ENCODE measurements at places on chromosomes 4 and X. TPM values are rescaled to one million over a fixed set of nuclear protein-coding genes. Genes with fewer than 3 reads are reported as not detected.

DNA sequence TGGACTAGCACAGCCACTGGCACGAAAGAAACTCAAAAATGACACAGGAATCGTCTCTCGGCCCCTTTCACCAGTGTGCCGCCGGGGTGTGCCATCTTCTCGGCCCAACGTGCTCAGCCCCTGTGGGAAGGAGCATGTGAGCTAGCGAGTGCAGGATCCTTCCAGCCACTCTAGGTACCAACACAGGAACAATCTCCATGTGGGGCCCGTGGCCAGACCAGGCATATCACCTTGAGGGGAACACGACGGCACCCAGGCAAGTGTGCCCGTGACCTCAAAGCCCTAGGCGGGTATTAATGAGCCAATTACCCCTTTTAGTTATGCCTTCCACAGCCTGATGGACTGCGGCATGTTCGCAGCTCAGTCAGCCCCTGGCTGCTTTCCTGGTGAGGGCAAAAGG is 231.5 kb downstream of the FAT4 start:
- H3K4me3 ChIP-seq, result no peak overlapping the region
- H3K27me3 ChIP-seq, result no peaks in the 10 kb centered on the region
- DNase-seq, result no peak
- H3K36me3 ChIP-seq, result no peaks in the 10 kb centered on the region

DNA sequence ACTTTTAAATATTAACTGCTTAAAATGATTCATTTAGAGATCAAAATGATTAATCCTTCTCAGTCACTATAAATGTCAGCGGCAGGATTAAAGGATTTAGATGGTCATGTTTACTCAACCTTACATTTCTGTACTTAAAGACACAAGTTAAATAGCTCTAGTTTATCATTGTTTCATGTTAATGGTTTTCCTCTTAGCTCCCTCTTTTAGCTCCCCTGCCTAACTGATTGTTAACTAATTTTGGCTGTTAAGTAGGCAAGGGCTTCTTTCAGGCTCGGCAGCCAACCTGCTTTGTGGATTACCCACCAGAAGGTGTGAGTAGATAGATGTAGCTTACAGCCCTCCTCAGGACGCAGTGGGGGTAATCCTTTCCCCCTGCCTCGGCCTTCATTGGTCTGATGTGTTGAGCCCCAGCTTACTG is 96.0 kb downstream of the TENM3 start:
- DNase-seq, result no peak
- no peak overlapping the region for H3K4me3 ChIP-seq
- H3K36me3 ChIP-seq, result no peaks in the 10 kb centered on the region
- H3K27me3 ChIP-seq, result no peaks in the 10 kb centered on the region

The ETNPPL gene
- polyA plus RNA-seq, result 15.6 TPM

DNA sequence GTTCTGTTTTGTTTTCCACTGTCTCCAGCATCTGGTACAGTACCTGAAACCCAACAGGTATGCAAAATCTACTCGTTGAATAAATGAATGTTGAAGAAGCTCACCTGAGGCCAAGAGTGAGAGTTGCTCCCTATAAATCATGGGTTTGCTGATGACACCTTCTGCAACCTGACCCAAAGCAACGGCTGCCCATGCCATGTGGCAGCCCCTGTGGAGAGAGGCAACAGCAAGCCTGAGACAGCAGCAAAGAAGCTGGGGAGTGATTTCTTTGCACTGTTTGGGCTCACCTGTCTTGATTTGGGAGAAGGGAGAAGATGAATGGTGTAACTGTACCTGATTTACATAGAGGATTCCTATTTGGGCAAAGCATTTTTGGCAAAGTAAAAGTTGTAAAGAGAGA is 119.8 kb upstream of the GPC4 start:
- no peak overlapping the region for H3K4me3 ChIP-seq
- H3K27ac ChIP-seq, result no peak overlapping the region
- no peaks in the 10 kb centered on the region for H3K36me3 ChIP-seq
- no peaks in the 10 kb centered on the region for H3K27me3 ChIP-seq
- DNase-seq, result no peak
- no peaks in the 10 kb centered on the region for H3K4me1 ChIP-seq

DNA sequence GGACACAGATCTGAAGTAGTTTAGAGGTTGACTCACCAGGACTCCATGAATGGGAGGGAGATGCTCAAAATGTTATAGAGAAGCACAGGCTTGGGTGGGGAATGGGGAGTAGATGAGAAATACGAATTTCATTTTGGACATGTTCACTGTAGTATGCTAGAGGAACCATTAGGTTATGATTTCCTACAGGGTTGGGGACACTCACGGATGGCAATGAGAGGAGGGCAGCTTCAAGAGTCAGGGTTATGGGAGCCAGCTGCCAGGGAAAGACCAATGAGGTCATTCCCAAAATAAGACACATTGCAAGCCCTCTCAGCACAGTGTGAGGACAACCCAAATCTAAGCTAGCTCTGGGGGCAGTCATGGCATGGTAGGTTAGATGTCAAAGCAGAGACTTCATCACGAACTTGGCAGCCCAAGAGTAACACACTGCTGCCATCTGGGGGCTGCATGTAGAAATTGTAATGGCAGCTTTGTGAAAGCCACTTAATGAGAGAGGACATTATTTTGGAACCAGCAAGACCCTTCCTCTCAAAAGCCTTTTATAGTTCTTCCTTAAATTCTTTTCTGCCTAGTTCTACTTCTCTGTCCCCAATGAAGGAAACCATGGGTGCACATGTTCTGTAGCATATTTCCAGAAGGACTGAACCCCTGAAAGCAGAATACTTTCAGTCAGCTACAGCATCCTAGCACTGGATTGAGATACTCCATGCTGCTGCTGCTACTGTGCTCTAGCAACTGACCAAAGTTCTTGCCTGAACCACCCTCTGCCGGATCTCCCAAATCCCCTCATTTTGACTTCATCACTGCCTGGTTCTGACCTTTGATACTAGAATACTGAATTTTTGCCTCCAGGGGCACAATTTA is 16.2 kb upstream of the ZCCHC12 start:
- H3K27ac ChIP-seq, result no peak overlapping the region
- H3K4me1 ChIP-seq, result peaks cover 3% of the 10 kb centered on the region
- H3K4me3 ChIP-seq, result no peak overlapping the region
- H3K27me3 ChIP-seq, result no peaks in the 10 kb centered on the region
- DNase-seq, result peak; percentile 35

The CD40LG gene
- polyA plus RNA-seq, result not detected

- DNase-seq, result peak; percentile 28
- no peaks in the 10 kb centered on the region for H3K27me3 ChIP-seq
- H3K27ac ChIP-seq, result no peak overlapping the region
- no peaks in the 10 kb centered on the region for H3K4me1 ChIP-seq
- H3K4me3 ChIP-seq, result no peak overlapping the region
Measured at GRCh38 chr4:113289766-113290165, 240.3 kb downstream of the ANK2 start.

- no peak overlapping the region for H3K4me3 ChIP-seq
- H3K4me1 ChIP-seq, result peaks cover 38% of the 10 kb centered on the region
- DNase-seq, result no peak
- H3K27me3 ChIP-seq, result no peaks in the 10 kb centered on the region
- no peaks in the 10 kb centered on the region for H3K36me3 ChIP-seq
Measured at GRCh38 chrX:107723511-107723910, 52.1 kb downstream of the TSC22D3 start.

- no peak overlapping the region for H3K4me3 ChIP-seq
- no peaks in the 10 kb centered on the region for H3K27me3 ChIP-seq
- DNase-seq, result peak; percentile 26
- H3K4me1 ChIP-seq, result no peaks in the 10 kb centered on the region
- H3K36me3 ChIP-seq, result no peaks in the 10 kb centered on the region
Measured at GRCh38 chrX:29478336-29479069, 736.9 kb upstream of the MAGEB2 start.

DNA sequence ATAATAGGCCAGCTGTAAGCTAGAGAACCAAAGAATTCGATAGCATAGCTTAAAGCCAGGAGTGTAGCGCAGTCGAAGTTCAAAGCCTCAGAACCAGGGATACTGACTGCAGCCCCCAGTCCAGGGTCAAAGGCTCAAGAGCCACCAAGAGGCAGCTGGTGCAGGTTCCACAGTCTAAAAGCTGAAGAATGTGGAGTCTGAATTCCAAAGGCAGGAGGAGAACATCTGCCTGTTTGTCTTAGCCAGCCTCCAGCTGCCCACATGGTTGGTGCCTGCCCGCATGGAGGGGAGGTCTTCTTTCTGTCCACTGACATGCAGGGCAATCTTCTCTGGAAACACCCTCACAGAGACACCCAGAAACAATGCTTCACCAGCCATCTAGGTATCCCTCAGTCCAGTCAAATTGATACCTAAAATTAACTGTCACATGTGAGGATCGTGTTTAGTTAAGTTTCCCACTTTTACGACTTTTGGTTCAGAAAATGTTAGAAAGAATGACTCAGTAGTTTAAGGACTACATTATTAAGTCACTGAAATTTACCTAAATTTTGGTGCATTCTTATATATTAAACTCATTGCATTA is 52.8 kb upstream of the RHOH start:
- no peaks in the 10 kb centered on the region for H3K4me1 ChIP-seq
- no peak overlapping the region for H3K4me3 ChIP-seq
- no peak overlapping the region for H3K27ac ChIP-seq
- no peaks in the 10 kb centered on the region for H3K27me3 ChIP-seq
- peaks cover 26% of the 10 kb centered on the region for H3K36me3 ChIP-seq
- no peak for DNase-seq

The GLOD5 gene
- 1.7 TPM for polyA plus RNA-seq

- no peak overlapping the region for H3K4me3 ChIP-seq
- DNase-seq, result no peak
- H3K27ac ChIP-seq, result no peak overlapping the region
- H3K4me1 ChIP-seq, result no peaks in the 10 kb centered on the region
Measured at GRCh38 chrX:124993735-124994134, 325.9 kb upstream of the TEX13C start.

GRCh38 chrX:57329008-57329407 is 42.5 kb downstream of the FAAH2 start:
- no peak overlapping the region for H3K4me3 ChIP-seq
- H3K4me1 ChIP-seq, result no peaks in the 10 kb centered on the region

The SLC9B2 gene
- 13.0 TPM for polyA plus RNA-seq

GRCh38 chr4:67699603-67700002 is 1.4 kb downstream of the UBA6 start:
- DNase-seq, result no peak
- peak overlapping the region; percentile 94 for H3K27ac ChIP-seq
- H3K27me3 ChIP-seq, result no peaks in the 10 kb centered on the region

The MAGEB2 gene
- polyA plus RNA-seq, result not detected

DNA sequence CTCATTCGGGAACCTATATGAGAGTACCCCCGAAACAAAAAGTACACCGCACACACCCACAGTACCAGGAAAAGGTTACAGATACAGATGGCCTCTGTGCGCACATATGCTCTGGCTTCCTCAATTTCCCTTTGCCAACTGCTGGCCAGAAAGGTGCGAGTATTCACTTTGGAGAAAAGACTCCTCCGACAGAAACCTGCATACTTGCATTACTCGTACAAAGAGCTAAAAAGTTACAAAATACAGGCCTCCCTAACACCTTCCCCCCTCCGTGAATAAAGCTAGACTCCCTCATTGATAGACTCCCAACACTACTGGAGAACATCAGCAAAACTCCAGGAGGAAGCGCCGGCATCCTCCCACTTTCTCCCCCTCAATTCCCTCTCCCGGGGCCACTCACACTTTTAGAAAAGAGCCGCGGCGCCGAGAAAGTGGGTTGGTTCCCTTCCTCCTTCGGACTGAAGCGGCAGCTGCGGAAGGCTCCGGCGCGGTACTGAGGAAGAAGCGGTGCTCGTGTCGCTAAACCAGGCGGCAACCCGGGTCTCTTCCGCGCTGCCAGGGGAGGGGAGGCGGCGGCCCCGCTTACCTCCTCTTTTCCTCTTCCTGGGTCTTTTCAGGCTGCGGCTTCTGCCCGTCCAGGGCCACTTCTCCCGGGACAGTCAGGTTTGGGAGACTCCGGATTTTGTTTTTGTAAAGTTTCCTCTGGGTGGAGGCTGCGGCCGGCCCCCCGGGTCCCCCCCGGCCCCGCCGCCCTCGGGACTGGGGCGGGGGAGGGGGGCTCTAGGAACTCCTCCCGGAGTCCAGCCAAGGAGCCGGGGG is 1.1 kb downstream of the FBXW7 start:
- peak; percentile 75 for DNase-seq
- H3K4me3 ChIP-seq, result peak overlapping the region; percentile 91
- H3K36me3 ChIP-seq, result peaks cover 17% of the 10 kb centered on the region
- peaks cover 17% of the 10 kb centered on the region for H3K4me1 ChIP-seq

- peaks cover 94% of the 10 kb centered on the region for H3K4me1 ChIP-seq
- peak; percentile 55 for DNase-seq
- H3K36me3 ChIP-seq, result peaks cover 30% of the 10 kb centered on the region
- no peaks in the 10 kb centered on the region for H3K27me3 ChIP-seq
Measured at GRCh38 chr4:1208266-1208961, 36.0 kb upstream of the SPON2 start.

The LONRF3 gene
- polyA plus RNA-seq, result 5.5 TPM

The SLC6A8 gene
- polyA plus RNA-seq, result 30.9 TPM

- H3K4me3 ChIP-seq, result no peak overlapping the region
- peaks cover 7% of the 10 kb centered on the region for H3K4me1 ChIP-seq
- H3K36me3 ChIP-seq, result no peaks in the 10 kb centered on the region
- H3K27me3 ChIP-seq, result no peaks in the 10 kb centered on the region
- H3K27ac ChIP-seq, result peak overlapping the region; percentile 50
Measured at GRCh38 chr4:1644891-1645657, 39.0 kb downstream of the FAM53A start.

DNA sequence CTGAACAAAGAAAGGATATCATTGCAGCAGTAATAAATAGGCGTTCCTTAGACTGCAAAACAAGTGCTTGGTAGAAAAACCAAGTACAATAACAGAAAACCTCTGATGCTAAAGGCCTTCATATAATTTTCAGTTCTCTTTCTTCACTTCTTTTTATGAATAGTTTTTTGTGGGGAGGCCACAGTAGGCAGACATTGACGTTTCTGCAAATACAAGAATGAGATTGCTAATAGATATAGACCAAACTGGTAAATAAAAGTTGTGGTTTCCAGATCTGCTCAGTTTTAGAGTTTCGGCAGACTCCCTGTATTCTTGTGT is 57.0 kb upstream of the RAP1GDS1 start:
- H3K4me3 ChIP-seq, result no peak overlapping the region
- H3K27me3 ChIP-seq, result no peaks in the 10 kb centered on the region
- no peaks in the 10 kb centered on the region for H3K4me1 ChIP-seq
- H3K27ac ChIP-seq, result no peak overlapping the region

The NDST4 gene
- polyA plus RNA-seq, result 0.19 TPM

DNA sequence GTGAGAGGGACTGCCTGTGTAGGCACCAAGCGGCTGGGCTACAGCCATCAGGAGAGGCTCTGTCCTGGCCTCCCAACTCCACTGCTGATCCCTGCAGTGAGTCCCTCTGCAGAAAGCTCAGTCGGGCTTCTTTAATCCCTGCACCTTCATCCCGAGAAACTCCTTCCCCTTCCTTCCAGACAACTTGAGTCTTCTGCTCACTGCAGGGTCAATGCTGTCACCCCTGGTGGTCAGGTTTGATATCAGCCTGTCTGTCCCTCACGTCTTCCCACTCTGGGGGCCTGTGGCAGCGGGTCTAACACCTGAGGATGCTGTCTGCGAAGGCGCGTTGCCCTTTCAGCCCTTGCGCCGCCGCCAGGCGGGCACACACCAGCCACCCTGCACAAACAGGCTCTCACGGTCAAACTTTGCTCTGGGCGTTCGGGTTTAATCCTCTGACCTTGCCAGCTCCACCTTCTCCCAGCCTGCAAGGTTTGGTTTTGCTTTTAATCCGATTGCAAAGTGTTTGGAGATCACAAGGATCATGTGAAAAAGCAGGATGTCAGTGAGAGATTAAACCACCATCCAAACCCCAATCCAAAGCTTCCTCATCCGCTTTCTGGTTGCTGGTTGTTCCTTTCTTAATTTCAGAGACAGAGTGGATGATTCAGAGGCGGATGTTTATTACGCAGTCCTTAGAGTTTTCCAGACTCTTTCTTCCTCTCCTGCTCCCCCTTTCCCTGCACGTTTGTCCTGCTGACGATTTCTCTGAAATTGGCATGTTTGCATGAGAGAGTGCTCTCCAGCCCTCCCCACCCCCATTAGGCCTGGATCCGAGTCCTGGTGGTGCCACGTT is 74.8 kb upstream of the SLC34A2 start:
- peaks cover 4% of the 10 kb centered on the region for H3K27me3 ChIP-seq
- H3K4me1 ChIP-seq, result no peaks in the 10 kb centered on the region
- H3K27ac ChIP-seq, result no peak overlapping the region
- DNase-seq, result peak; percentile 49
- no peaks in the 10 kb centered on the region for H3K36me3 ChIP-seq
- H3K4me3 ChIP-seq, result no peak overlapping the region
